ENCODE measurements at places on chromosomes 3 and 15.
A peak's percentile ranks its signal among the peaks of the same experiment; 100 is the strongest.

GRCh38 chr3:197810901-197811300, 19.8 kb downstream of the LRCH3 start:
- H3K4me1 ChIP-seq = peaks cover 18% of the 10 kb centered on the region
- no peak overlapping the region for H3K27ac ChIP-seq

GRCh38 chr3:101879102-101879501, 29.8 kb downstream of the NFKBIZ start:
- no peak overlapping the region for H3K27ac ChIP-seq
- H3K27me3 ChIP-seq = no peaks in the 10 kb centered on the region
- no peaks in the 10 kb centered on the region for H3K4me1 ChIP-seq

DNA sequence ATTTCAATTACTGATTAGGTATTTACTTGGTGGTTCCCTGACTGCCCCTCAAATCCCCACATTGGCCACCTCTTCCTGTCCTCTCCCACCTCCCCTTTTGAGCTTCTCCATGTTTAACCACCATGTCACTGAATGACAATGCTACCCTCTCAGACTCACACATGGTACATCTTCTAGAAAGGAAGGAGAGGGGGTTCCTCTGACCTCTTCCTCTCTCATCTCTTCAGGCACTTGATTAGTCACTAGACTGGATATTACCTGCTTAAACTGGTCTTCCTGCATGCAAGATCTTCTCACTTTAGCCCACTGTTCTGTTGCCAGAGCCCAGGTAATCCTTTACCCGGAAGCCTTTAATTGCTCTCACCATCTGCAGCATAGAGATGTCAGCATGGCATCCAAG, 64.9 kb downstream of the DIPK2A start:
- no peak for DNase-seq
- H3K36me3 ChIP-seq = no peaks in the 10 kb centered on the region
- no peaks in the 10 kb centered on the region for H3K27me3 ChIP-seq
- H3K27ac ChIP-seq = no peak overlapping the region

- H3K4me3 ChIP-seq = no peak overlapping the region
- H3K4me1 ChIP-seq = no peaks in the 10 kb centered on the region
- H3K27me3 ChIP-seq = no peaks in the 10 kb centered on the region
These were observed 293.0 kb downstream of the CADM2 start for GRCh38 chr3:85251766-85252165.

DNA sequence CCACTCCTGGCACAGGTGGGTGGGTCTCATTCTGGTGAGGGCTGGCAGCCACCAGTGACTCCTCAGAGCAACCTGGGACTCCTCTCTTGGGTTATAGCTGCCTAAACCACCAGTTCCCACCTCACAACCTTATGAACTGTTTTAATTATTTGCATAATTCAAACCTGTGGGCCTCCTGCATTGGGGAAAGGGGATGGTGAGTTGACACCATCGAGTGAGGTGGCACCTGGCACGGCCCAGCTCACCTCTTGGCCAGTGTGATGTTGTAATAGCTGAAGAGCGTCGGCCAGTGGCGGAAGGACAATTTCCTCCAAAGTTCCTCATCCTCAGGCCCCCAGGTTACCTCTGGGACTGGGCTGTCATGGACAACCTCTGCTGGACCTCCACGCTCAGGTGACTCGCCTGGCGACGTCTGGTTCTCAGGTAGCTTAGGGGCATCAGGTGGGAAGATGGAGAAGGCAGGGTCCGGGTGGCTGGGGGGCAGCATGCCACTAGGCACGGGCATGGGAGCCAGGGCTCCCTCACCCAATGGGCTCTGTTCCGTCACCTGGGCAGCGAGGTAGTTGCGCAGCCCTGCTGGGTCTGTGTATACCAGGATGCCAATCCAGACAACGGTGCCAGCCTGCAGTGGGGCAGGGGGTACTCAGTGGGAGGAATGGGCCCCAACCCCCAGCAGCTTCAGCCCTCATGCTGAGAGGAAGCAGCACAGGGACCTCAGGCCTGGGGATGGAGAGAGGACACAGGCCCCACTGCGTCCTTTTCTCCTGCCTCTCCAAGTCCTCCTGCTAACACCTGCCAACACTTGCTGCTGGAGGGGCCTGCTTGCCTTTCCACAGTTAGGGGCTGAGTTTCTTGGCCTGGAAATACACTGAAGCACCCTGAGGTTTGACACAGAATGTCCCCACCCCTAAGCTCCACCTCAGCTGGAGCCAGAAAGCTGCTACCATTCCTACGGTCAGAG, 38.5 kb downstream of the PTPN23 start:
- peaks cover 25% of the 10 kb centered on the region for H3K36me3 ChIP-seq
- no peak overlapping the region for H3K27ac ChIP-seq
- H3K4me3 ChIP-seq = no peak overlapping the region
- H3K27me3 ChIP-seq = no peaks in the 10 kb centered on the region
- no peak for DNase-seq
- H3K4me1 ChIP-seq = peaks cover 18% of the 10 kb centered on the region

DNA sequence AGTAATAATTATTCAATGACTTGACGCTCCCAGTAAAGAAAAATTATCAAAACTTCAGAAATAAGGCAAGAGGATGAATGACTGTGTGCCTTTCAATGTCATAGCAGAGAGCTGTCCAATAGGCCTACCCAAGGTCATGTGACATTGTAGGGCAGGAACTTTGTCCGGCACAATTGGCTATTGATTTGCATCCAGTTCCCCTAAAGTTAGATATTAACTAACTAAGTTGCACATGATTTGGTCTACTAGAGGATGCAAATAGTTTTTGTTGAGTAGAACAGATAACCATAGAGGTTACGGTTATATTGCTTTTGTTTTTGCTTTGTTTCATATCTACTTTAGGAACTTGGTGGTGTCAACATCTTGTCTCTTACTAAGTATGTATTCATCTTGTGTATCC, 127.9 kb upstream of the PFN2 start:
- no peak for DNase-seq
- H3K4me1 ChIP-seq = no peaks in the 10 kb centered on the region
- H3K27me3 ChIP-seq = no peaks in the 10 kb centered on the region

DNA sequence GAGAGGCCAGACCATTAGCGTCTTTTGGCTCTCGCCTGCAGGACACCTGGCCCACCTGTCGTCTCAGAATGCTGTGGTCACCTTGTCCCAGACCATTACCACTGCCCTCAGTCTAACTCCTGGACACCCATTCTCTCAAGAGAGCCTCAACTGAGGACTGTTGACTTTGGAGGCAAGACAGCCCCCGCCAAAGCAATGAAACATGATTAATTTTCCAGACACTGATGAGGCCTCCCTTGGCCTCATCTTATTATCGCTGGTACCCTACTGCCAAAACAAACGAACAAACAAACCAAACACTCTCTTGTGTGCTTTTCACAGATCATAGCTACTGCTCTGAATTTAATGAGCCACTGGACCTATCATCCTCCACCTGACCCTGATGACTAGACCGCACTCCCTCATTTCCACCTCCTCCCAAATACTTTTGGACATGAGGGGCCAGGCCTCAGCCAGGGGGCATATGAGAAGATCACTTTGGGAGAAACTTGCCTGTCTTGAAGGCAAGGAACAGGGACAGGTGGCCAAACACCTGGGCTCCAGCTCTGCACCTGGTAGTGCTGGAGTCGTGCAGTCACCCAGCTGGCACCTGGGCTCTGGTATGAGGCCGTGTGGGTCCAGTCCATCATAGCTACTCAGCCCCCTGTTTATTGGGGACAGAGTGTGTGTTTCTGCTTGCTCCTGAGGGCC, 27.6 kb downstream of the ALS2CL start:
- H3K4me3 ChIP-seq = no peak overlapping the region
- no peaks in the 10 kb centered on the region for H3K4me1 ChIP-seq
- no peaks in the 10 kb centered on the region for H3K27me3 ChIP-seq
- no peak overlapping the region for H3K27ac ChIP-seq

DNA sequence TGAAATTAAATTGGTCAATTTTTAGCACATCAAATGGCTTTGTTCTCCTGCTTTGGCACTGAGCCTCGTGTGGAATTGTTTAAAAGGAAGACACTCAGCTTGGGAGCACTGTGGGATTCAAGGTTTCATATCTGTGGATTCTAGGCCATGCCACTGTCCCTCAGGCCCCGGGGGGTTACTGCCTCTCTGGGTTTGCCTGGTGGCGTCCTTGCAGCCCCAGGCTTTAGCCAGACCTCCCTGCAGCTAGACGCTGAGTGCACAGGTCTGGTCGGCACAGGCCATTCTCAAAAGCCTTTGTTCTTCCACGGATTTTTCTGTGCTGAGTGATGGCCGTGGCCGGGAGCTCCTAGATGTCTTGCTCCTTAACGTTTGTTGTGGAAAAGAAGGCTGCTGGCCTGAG, 76.2 kb downstream of the CACNA2D3 start:
- no peak overlapping the region for H3K4me3 ChIP-seq
- H3K27me3 ChIP-seq = no peaks in the 10 kb centered on the region
- no peak for DNase-seq
- no peaks in the 10 kb centered on the region for H3K36me3 ChIP-seq
- H3K4me1 ChIP-seq = no peaks in the 10 kb centered on the region

DNA sequence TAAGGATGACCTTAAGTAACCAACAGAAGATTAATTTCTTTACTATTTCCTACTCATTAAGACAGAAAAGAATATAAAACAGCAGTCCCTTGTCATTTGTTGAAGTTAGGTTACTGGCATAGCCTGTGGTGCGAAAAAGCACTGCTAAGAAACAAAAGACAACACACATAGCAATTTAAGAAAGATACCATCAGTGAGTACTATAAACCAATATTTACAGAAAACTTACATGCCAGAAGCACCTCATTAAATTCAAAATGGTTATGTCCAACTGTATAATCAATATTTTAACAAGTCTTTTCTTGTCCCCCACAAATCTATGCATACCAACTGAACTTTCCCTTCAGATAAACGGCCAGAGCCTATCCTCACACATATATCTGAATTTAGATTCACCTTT, 42.0 kb downstream of the ANKRD28 start:
- H3K36me3 ChIP-seq = no peaks in the 10 kb centered on the region
- no peak overlapping the region for H3K27ac ChIP-seq
- no peak for DNase-seq
- no peak overlapping the region for H3K4me3 ChIP-seq
- H3K4me1 ChIP-seq = no peaks in the 10 kb centered on the region

DNA sequence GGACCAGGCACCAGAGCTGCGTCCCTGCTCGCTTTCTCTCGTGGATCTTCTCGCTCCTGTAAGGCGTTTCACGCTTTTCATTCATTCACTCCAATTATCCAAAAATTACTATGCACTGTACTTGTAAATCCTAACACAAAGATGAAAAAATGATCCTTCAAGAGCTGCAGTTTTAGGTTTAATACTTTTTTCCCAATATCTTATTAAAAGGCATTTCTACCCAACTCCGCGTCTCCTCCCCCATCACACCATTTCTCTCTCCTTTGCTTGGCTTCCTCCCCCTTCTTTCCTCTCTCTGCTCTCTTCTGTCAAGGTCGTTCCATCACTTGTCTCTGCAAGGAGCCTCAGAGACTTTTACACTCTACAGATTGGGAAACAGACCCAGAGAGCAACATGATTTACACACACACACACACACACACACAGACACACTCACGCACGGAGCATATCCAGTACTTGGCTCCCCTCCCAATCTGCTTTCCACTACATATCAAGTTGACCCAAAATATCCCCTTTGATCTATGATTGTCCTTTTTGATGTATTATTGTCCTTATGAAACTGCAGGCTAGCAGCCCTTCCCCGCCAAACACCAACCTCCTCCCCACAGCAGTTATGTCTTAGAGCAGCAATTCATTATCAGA, 479 bp upstream of the CLDN1 start:
- no peaks in the 10 kb centered on the region for H3K4me1 ChIP-seq
- H3K36me3 ChIP-seq = no peaks in the 10 kb centered on the region
- no peak overlapping the region for H3K4me3 ChIP-seq
- no peak for DNase-seq

GRCh38 chr3:33089515-33089914, 7.4 kb downstream of the GLB1 start:
- H3K27me3 ChIP-seq = no peaks in the 10 kb centered on the region
- peak; percentile 35 for DNase-seq
- H3K4me1 ChIP-seq = peaks cover 77% of the 10 kb centered on the region

GRCh38 chr15:74873756-74874424, 725 bp upstream of the SCAMP2 start:
- H3K27ac ChIP-seq = peak overlapping the region; percentile 93
- no peak for DNase-seq
- peak overlapping the region; percentile 52 for H3K4me3 ChIP-seq
- no peaks in the 10 kb centered on the region for H3K36me3 ChIP-seq
- H3K4me1 ChIP-seq = peaks cover 46% of the 10 kb centered on the region
- H3K27me3 ChIP-seq = no peaks in the 10 kb centered on the region

DNA sequence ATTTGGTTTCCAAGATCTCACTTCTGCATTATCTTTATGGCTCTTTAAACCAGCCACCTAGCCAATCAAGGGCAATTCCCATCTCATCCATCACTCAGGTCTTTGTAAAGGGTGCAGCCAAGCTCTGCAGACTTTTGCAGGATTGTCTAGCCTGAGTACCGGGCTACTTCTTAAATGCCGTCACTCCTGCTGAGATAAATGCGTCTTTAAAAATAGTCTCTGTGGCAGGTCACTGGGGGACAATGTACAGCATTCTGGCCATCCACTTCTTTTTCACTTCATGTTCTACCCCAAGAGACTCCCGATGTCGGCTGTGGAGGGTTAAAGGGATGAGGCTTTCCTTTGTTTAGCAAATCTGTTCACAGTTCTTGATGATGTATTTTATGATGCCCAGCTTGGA, 194.7 kb downstream of the SV2B start:
- no peak overlapping the region for H3K4me3 ChIP-seq
- no peak for DNase-seq
- no peaks in the 10 kb centered on the region for H3K4me1 ChIP-seq
- no peak overlapping the region for H3K27ac ChIP-seq
- H3K36me3 ChIP-seq = no peaks in the 10 kb centered on the region

DNA sequence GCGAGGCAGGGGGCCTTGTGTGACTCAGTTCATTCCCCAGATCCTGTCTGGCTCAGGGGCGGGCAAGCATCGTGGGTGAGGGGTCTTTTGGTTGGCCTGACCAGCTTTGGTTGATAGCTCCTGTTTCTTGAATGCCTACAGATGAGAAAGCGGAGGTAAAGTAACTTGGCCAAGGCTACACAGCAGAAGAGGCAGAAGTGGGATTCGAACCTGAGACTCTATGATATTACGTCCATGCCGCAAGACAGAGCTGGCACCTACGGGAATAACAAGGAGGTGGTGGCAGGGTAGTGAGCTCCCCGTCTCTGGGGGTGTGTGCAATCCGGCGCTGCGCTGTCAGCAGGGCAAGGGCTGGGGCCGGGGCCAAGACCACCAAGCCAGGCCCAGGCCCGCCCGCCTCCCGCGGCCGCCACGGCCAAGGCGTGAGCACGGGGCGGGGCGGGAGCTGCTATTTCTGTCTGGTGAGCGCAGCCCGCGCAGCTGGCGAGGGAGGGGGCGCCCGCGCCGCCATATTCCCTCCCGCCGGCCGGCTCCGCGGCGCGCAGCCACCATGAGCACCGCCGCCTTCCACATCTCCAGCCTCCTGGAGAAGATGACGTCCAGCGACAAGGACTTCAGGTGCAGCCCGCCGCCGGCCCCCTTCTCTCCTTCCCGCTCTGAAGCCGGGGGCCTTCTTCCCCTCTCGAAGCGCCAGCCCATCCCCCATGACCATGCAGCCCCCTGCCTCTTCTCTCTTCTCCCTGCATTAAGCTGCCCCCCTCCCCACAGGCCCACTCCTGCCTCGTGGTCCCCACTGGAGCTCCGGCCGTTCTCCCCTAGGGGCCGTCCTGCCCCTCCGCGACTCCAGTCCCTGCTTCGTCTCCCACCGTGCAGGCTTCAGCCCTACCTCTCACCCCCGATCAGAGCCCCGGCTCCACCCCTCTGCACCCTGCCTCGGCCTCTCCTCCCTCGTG, at the start of gene CAND2:
TSS of gene CAND2 (plus strand) at position 510 of the 953 bp plus-strand sequence. CDS start at position 551, 41 bp downstream.
- no peaks in the 10 kb centered on the region for H3K36me3 ChIP-seq
- peak within 1 kb of the TSS; percentile 38 for H3K27ac ChIP-seq
- peaks cover 9% of the 10 kb centered on the region for H3K4me1 ChIP-seq

- H3K27me3 ChIP-seq = no peaks in the 10 kb centered on the region
- no peak overlapping the region for H3K27ac ChIP-seq
- H3K36me3 ChIP-seq = no peaks in the 10 kb centered on the region
- DNase-seq = no peak
- H3K4me3 ChIP-seq = no peak overlapping the region
- H3K4me1 ChIP-seq = no peaks in the 10 kb centered on the region
These were observed 810.2 kb upstream of the ALCAM start for GRCh38 chr3:104556372-104557078.
